ENCODE measurements at places on chromosomes 2 and 18. TPM values are rescaled to one million over a fixed set of nuclear protein-coding genes. Genes with fewer than 3 reads are reported as not detected.

DNA sequence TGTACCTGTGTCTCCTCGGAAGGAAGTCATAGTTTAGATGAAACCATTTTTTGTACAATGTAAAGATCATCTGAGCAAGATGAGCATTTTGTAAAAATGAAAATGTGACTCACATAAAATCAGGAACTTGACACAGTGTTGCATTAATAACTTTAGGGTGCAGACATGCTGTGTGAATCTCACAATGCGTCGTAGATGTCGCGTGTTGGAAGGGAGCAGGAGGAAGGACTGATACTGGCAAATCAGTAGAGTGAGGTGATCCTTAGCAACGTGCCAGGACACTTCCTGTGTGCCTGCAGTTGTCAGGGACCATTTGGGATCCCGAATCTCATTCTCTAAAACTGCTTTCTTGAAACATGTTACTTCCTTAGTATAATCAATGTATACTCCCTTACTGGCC, 103.1 kb downstream of the SH3BP4 start:
- H3K4me1 ChIP-seq: no peaks in the 10 kb centered on the region
- H3K4me3 ChIP-seq: no peak overlapping the region
- peaks cover 10% of the 10 kb centered on the region for H3K27me3 ChIP-seq
- H3K36me3 ChIP-seq: no peaks in the 10 kb centered on the region
- H3K27ac ChIP-seq: no peak overlapping the region

Gene TTC21B
- 21.3 TPM for total RNA-seq

Gene PDE11A
- total RNA-seq: not detected

DNA sequence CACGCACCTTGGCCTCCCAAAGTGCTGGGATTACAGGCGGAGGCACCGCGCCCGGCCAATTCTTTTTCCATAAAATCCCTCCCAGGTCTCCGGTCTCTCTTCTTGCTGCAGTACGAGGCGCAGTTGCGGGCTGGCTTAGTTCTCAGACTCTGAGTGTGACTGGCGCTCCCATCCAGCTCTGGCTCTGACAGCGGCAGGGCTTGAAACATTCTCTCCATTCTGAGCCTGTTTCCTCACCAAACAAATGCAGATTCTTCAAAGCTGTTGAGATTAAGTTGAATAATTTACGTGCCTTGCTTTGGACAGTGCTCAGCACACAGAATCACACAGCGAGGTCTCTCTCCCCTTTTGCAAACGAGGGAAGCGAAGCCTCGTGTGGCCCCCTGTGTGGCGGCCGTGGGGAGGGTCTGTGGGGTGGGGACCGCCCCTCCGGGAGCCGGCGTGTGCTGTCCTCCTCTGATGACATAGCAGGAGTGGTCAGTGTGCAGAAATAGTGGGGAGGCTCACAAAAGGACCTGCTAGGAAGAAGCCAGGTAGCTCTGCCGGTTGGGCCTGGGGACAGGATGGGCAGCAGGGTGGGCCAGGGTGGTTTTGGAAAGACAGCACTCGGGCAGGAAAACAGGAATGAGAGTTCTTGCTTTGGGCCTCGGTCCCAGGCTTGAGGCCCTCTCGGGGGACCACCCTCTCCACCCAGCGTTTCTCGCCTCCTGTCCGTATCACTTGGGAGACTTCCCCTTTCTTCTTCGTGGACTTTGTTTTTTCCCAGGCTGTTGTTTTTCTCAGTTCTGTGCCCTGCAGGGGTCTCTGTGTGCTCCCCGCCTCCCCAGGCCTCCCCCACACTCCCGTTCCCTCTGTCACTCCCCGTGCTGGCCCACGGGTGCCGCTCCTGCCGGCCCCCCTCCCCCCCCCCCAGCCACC, 75.0 kb downstream of the KCNG2 start:
- H3K36me3 ChIP-seq: no peaks in the 10 kb centered on the region
- H3K4me1 ChIP-seq: no peaks in the 10 kb centered on the region
- no peak overlapping the region for H3K27ac ChIP-seq

Gene GREB1L
- not detected for total RNA-seq

Data from activated naive CD8-positive, alpha-beta T cell treated with anti-CD3 and anti-CD28 coated beads for 36 hours (primary cell).